ENCODE measurements at places on chromosomes 6 and 20.

DNA sequence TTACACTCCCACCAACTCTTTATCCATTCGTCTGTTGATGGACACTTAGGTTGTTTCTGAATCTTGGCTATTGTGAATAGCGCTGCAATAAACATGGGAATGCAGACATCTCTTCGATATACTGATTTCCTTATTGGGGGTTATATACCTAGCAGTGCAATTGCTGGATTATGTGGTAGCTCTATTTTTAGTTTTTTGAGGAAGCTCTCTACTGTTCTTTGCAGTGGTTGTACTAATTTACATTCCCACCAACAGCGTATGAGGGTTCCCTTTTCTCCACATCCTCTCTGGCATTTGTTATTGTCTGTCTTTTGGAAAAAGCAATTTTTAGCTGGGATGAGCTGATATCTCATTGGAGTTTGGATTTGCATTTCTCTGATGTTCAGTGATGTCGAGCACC lies 4.6 kb upstream of the PFDN4 start:
- no peak for DNase-seq

DNA sequence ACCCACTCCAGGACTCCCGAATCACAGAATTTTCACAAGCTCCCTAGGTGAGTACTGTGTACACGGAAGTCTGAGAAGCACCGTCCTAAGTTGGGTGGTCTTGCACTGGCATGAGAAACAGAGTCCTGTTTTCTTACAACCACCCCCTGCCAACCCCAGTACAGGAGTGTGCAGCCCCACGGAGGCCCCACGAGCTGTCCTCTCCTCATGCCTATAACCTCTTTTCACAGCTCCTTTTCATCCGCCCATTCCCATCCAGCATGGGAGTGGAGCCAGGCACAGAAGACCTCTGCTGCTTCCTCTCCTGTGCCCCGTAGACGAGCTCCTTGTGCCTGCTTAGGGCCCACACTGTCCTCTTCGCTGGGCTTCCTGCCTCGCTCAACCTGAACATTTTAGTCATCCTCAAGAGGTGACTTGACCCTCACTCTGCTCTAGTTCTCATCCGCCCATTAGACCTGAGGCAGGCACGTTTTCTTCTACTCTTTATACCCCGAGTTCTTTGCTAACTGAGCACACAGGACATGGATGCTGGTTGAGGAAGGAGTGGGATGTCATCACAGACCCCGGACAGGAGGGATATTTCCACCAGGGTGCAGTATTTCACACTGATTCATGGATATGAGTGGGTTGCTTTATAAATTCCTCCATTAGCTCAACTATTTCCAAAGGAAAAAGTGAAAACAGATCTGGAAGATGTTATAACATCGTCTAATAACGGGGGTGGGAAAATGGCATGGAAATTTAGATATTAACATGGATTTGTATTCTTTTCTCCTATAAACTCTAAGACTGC lies 160.5 kb downstream of the TTLL2 start:
- no peak for DNase-seq

DNA sequence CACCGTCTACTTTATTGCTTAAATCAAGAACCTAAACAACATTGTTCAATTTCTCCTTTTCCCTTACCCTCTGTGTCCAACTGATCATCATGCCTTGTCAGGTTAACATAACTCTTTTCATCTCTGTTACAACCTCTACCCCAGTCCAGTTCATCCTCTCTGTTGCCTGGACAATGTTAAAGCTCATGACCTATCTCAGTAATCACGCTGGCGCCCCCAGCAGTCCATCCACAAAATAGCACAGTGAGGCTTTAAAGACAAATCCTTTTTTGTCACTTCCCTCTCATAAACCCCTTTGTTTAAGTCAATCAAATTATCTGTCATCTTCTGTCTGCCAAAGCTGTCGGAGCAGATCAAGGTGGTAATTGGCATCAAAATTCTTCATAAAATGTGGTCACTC lies 140.1 kb downstream of the QKI start:
- DNase-seq: no peak

GRCh38 chr6:120451508-120451907 lies 882.8 kb downstream of the TBC1D32 start:
- DNase-seq: no peak

DNA sequence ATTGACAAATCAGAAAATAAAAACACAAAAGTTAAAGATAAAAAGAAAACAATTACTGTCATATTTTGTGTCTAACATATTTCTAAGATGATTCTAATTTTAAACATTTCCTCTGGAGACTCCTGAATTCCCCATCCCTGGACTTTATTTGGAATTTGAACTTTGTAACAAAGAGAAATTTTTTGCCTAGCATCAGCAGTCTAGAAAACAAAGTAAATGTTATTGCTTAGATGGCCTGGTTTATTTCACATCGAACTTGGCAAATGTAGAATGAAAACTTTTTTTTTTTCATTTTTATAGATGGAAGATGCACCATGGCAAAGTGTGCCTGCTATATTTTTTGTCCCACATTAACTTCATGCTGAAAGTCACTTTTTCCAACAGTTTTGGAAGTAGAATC lies 159.1 kb downstream of the TBX18 start:
- DNase-seq: no peak

DNA sequence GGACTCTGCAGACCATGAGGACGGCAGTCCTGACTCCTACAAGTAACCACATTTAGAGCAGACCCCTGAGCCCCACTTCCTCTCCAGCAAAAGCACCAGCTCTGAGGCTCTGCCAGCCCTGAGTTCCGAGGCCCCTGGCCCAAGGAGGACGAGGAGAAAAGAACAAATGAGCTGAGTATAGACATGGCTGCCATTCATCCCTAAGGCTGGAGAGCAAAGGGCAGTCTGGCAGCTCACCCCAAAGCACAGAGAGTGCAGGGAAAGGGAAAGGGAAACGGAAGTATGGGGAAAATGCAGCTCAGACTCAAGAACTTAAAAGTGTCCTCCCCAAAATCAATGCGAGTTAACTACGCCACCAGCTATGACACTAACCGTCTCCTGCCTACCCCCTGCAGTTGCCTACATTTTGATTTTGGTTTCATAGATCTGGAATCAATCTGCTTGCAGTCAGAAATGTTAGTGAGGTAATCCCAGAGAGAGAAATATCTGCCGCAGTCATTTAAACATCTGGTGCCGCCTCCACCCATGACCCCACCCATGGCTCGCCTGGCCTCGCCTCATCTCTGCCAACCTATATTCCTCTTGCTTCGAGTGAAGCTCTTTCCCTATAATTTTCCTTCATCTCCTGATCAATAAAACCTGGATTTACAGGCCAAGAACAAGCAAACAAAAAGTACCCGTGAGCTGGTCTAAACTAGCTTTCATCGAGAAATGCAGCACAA lies 49.6 kb upstream of the AFDN start:
- DNase-seq: no peak

DNA sequence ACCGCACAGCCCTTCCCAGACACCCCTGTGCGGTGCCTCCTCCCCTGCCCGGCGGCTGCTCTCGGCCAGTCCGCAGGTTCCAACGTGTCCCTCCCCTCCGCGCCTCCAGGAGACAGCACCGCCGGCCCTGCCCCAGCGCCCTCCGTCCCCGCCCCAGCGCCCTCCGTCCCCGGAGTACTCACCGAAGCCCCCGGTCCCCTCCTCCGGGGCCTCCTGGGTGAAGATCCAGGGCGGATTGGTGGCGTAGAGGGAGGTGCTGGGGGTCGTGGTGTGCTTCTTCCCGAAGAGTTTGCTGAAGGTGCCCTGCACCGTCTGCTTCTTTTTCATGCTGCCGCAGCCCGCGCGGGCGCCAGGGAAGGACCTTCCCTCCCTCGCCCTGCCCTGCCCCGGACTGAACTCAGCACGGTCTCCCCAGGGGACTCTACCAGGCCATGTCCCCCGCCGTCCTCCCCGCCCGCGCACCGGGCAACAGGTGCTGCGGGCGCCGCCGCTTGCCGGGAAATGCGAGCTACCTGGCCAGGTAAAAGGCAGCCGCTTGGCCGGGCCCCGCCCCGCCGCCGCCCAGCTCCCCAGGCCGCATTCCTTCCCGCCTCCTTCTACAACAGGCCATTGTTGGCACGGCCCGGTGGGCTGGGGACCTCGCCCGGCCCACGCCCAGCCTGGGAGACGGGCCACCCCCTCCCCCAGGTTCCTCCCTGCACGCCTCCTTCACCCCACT lies at the start of gene C6orf132:
TSS of gene C6orf132 (minus strand) at position 503 of the 718 bp plus-strand sequence. CDS start at position 327, 176 bp downstream.
- no peak for DNase-seq

GRCh38 chr20:20950620-20951019 lies 155.5 kb downstream of the LINC00237 start:
- no peak for DNase-seq

DNA sequence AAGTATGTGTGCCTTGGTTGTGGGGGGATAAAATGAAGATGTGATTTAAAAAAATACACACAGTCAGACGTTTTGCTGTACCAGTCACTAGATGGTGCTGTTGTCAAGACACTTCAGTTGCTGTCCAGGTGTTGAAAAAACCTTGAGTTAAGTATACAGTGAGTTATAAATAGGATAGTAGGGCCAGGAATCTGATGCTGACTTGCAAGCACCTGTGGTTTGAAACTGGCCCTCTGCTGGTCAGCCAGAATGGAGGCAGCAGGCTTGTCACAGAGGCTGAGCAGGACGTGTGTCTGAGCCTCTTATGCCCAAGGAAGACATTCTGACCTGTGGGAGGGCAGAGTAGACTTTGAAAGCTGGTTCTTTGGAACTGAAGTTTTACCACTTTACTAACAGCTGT lies 27.8 kb downstream of the RNF8 start:
- DNase-seq: peak; percentile 4

DNA sequence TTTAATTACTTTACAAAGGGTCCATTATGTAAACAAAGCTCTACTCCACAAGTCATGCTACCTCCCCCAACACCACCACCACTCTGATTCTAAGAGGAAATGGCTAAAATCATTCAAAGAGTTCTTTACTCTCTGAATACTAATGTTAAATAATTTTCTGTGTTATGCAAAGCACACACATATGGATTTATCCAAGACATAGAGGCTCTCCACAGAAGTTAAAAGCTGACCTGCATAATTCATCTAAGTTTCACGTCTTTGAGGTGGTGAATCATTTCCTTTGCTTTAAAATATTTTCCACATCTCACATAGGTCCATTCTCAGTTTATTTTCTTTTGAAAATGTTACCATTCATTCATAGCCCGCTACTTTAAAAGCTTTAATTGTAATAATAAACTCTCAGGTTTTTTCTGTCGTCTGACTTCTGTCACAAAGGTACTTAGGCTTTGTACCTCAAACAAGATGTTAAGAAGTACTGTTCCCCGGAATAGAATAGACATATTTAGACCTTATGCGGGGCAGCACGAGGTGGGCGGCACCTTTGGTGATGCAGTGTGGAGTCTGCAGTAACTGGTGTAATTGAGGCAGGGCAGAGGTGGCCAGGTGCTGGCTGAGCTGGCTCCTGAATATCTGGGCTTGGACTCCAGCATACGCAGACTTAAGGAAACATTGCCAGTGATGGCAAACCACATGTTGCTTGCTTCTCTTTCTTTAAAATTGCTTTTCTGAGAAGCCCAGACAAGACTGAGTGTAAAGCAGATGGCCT lies 55.8 kb downstream of the KIF6 start:
- DNase-seq: no peak

DNA sequence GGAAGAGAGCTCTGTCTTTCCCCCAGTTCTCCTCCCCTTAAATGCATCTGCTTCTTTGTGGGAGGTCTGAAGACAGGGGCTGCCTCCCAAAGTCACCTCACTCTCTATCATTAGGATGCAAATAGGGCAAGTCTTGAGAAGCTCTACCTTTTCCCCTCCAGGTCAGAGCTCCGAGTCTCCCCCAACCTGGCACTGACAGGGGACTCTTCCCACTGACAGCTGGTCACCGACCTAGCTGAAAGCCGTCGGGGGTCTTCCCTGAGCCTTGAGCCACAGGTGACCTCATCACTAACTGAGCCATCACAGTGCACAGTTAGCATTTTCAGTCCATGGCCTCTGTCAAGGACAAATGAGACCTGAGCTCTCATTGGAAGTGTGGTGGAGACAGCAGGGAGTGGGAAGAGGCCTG lies 386.7 kb downstream of the HACE1 start:
- no peak for DNase-seq

GRCh38 chr6:104957301-104958177 lies 632 bp downstream of the LIN28B start:
- DNase-seq: no peak

- no peak for DNase-seq
Measured at GRCh38 chr20:24273251-24273650, 196.2 kb upstream of the SYNDIG1 start.

- peak; percentile 70 for DNase-seq
Measured at GRCh38 chr6:1485678-1486077, 96.3 kb downstream of the FOXF2 start.

DNA sequence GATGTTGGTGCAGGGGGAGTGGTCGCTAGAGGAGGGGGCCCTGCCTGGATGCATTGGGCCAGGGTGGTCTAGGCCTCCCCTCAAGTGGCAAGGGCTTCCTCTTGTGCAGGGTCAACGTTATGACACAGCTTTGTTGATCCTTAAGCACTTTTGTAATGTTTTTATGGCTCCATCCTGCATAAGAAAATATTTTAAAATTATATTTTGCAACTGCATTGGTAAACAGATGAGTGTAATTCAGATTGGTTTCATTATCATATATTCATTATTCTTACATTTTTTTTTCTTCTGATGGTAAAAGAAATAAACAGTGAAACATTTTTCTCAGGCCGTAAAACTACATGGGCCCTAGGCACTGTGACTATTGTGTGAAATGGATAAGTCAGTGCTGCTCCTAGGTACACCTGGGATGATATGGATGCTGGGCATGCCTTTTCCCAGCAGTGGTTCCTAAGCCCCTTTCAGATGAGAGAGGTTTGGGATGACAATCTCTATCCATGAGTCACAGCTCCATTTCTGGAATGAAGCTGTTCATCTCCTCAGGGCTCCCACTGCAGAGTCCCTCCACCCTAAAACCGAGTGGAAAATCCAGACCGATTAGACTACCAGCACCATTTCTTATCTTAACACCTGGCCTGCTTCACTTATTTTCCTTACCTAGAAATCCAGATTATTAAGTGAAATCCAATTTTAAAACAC lies 5.8 kb upstream of the SIM1 start:
- no peak for DNase-seq

DNA sequence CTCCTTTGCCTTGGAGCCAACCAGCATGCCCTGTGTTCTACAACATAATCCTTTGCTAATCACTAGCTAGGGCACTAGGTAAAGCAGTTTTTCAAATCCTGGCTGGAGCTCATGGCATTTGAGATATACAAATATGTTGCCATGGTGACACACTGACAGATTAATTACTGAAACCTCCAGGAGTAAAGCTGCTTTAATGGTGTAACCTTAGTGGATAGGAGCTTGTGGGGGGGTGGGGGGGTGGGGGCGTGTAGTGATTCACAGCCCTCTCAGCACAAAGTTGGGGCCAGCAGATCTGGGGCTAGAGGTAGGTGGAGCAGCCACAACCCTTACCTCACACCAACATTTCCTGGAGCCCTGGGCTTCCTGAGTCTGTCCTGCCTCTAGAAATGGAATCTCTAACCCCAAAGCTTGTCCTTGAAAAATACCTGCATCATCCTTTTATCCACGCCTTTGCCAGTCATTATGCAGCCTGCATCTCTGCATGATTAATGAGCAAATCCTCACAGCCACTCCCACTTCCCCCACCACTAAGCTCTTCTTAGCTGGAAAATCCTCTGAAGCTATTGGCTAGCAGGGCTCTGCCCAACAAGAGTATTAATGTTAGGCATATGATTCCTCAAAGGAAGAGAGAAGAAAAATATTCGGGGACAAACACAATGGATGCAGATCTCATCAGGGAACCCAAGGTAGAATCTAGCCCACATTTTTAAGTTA lies 84.5 kb upstream of the PRND start:
- DNase-seq: no peak

GRCh38 chr6:146149770-146150169 lies 120.9 kb downstream of the GRM1 start:
- DNase-seq: no peak

- no peak for DNase-seq
Measured at GRCh38 chr20:17959257-17959627, 9.4 kb downstream of the SNX5 start.

GRCh38 chr20:31989030-31989645 lies 21.1 kb upstream of the CCM2L start:
- no peak for DNase-seq

All from BJ (cell line).